ENCODE measurements at places on chromosomes 6 and 20.

DNA sequence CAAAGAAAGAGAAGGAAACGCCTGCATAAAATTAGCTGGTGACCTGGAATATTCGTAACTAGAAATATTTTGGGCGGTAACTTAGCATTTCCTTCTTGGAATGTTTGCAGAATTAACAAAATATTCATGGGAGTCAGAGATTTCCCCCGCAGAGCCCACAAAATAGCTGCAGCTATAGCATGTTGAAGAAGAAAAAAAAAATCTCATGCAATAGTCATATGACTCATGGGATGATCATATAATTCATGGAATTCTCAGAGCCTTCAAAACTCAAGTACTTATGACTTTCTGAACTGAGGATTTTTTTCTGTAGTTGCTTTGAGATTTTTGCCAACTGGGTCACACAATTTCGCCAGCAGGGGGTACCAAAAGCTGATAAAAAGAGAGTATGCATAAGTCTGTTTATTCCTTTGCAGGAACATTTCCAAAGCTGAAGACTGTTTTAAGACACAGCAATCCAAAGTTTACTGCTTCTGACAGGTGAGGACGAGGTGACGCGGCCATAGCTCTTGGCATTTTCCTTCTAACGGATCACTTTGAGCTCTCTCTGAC is 586.0 kb upstream of the CHD6 start:
- no peak overlapping the region for H3K4me3 ChIP-seq
- H3K4me1 ChIP-seq = no peaks in the 10 kb centered on the region
- no peak overlapping the region for H3K27ac ChIP-seq
- no peaks in the 10 kb centered on the region for H3K27me3 ChIP-seq
- H3K36me3 ChIP-seq = no peaks in the 10 kb centered on the region

DNA sequence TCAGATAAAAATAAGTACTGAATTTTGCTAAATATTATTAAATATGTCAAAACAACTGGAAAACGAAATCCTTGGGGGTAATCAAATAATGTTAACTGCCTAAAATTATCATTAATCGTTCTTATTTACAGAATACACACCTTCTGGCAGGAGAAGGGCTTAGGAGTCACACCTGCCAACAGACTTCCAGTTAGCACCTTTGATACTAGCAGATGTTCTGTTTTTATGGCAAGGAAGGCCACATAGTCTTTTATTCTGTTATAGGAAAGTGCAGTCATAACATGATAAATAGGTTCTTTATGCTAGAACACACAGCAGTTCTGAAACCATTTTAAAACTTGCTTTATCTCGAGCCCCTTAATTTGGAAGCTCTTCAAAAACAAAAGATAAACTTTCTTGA is 464.1 kb downstream of the UTRN start:
- DNase-seq = no peak
- no peaks in the 10 kb centered on the region for H3K27me3 ChIP-seq
- H3K36me3 ChIP-seq = peaks cover 50% of the 10 kb centered on the region
- H3K4me3 ChIP-seq = no peak overlapping the region
- H3K4me1 ChIP-seq = no peaks in the 10 kb centered on the region
- no peak overlapping the region for H3K27ac ChIP-seq

DNA sequence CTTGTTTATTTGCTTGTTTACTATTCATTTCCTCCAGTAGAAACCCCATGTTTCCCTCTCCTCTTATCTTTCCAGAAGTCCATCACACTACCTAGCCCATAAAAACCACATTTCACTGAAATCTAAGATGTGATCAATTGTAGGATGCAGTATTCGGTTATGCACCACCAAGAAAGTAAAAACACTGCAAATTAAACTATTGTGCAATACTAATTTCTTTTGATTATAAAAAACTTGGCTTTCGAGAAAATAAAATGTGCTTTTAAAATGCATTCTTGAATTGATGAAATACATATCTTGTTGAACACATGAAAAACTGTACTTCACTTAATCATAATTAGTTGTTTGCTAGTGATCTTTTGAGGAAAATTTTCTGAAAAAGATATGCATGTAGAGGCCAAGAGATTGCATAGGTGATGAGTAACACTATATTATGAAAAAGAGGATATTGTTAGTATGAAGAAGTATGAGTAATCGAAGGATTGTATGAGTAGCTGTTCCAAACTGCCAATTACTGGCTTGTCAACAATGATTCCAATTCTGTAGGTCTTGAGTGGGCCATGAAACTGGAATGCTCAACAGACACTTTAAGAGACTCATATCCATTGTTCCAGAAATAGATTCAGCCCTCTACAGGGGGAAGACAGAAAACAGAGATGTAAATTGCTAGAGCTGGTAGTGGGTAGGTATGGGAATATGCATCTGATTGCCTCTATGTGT is 79.7 kb downstream of the RNF217 start:
- no peak for DNase-seq
- no peaks in the 10 kb centered on the region for H3K4me1 ChIP-seq
- H3K27me3 ChIP-seq = no peaks in the 10 kb centered on the region
- peaks cover 4% of the 10 kb centered on the region for H3K36me3 ChIP-seq
- H3K4me3 ChIP-seq = no peak overlapping the region
- no peak overlapping the region for H3K27ac ChIP-seq

- no peaks in the 10 kb centered on the region for H3K4me1 ChIP-seq
- no peak for DNase-seq
- H3K36me3 ChIP-seq = no peaks in the 10 kb centered on the region
- H3K4me3 ChIP-seq = no peak overlapping the region
- no peaks in the 10 kb centered on the region for H3K27me3 ChIP-seq
- no peak overlapping the region for H3K27ac ChIP-seq
These were observed 61.4 kb downstream of the IL22RA2 start for GRCh38 chr6:137112067-137112355.

GRCh38 chr6:3039384-3039783 is 28.9 kb upstream of the RIPK1 start:
- peaks cover 9% of the 10 kb centered on the region for H3K4me1 ChIP-seq
- H3K27me3 ChIP-seq = no peaks in the 10 kb centered on the region
- no peaks in the 10 kb centered on the region for H3K36me3 ChIP-seq
- no peak overlapping the region for H3K27ac ChIP-seq
- no peak overlapping the region for H3K4me3 ChIP-seq
- no peak for DNase-seq

DNA sequence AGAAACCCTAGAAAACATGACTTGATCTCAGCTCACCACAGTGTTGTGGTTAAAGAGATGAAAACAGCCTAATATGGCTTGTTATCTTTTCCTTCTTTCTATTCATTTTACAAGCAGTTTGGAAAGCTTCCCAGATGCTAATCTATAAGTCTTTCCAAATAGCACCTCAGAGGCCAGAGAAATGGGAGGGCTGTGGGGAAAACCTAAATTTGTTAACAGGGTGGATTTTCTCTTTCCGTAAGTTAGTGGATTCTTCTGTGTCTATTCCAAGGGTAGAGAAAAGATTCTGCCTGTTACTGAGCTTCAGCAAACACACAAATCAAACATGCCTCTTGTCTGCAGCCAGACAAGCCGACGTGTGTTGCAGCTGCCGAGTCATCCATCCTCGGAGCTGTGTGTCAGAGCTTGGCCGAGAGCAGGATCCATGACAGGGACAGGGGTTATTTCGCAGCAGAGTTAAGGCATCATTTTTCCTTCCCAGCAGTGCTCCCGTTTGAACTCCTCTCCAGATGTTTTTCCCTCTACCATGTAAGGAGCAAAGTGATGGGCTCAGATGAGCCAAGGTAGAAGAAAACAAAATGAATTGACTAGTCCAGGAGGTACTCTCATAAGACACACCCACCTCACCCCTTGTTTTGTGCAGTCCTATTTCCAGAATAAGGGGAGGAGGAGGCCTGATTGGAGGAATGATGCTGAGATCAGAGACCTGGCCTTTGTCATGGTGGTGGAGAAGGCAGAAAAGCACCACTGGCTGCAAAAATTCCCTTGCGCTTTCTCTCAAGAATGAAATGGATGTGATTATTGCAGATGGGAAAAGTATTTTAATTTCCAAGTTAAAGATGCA is 560.0 kb downstream of the C6orf118 start:
- no peak for DNase-seq
- no peak overlapping the region for H3K27ac ChIP-seq
- H3K27me3 ChIP-seq = no peaks in the 10 kb centered on the region
- H3K36me3 ChIP-seq = no peaks in the 10 kb centered on the region
- H3K4me1 ChIP-seq = no peaks in the 10 kb centered on the region

DNA sequence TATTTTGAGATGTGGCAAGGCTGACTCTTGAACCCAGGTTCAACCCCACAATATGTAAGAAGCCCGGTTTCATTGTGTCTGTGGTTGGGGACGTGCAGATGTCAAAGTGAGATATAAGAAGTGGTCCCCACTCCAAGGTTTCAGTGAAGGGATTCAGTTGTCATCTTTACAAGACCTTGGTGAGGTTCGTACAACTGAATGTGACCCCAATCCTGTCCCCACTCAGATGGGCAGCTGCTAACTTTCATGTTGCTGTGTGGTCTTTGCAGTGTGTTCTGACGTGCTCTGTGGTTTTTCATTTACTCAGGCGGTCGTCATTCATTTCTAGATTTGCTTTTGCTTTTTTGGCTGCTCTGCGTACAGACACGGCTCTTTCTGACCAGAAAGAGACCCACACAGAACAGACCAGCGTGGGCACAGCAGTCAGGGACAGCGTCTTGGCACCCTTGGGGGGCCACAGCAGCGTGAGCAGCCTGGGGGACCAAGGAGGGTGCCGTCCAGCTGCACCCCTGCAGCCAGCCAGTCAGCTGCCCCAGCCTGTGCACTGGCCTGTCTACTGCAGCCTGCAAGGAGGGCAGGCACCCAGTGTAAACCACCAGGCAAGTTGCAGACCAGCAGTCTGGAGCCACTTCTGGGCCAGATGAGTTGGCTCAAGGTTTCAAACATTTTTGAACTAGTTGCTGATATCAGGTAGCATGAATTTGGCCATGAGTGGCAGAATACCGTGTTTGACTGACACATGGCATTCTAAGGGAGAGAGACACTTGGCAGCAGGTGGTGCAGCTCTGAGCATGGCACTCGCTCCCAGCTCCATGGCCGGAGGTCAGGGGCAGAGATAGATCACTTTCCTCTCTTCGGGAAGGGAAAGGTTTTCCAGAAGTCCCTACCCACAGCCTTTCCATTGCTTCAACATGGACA is 49.4 kb upstream of the IRF4 start:
- H3K4me3 ChIP-seq = no peak overlapping the region
- H3K27ac ChIP-seq = no peak overlapping the region

DNA sequence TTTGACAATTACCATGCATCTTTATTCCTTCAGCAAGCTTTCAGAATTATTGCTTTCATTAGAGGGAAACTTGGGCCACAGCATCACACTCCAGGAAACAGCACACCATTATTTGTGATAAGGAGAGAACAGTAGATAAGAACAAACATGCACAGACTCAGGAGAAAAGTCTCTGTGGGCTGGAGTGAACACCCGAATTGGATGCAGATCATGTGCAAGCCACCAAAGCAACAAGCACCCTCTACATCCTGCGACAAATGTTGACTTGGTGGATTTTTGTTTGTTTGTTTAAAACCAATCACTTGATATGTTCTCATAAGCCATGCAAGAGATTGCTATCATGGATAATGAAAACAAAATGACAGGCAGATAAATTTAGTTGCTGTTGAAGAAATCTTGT is 67.7 kb upstream of the ZFP64 start:
- no peak overlapping the region for H3K27ac ChIP-seq
- no peaks in the 10 kb centered on the region for H3K4me1 ChIP-seq
- no peak for DNase-seq
- H3K4me3 ChIP-seq = no peak overlapping the region
- H3K27me3 ChIP-seq = no peaks in the 10 kb centered on the region
- H3K36me3 ChIP-seq = no peaks in the 10 kb centered on the region

- H3K4me3 ChIP-seq = no peak overlapping the region
- H3K36me3 ChIP-seq = no peaks in the 10 kb centered on the region
- H3K27ac ChIP-seq = no peak overlapping the region
- H3K4me1 ChIP-seq = no peaks in the 10 kb centered on the region
- no peaks in the 10 kb centered on the region for H3K27me3 ChIP-seq
These were observed 18.7 kb downstream of the CNKSR3 start for GRCh38 chr6:154491567-154492470.

GRCh38 chr6:3317741-3318211 is 59.0 kb downstream of the PSMG4 start:
- DNase-seq = no peak
- no peak overlapping the region for H3K4me3 ChIP-seq
- H3K36me3 ChIP-seq = no peaks in the 10 kb centered on the region
- no peak overlapping the region for H3K27ac ChIP-seq
- no peaks in the 10 kb centered on the region for H3K27me3 ChIP-seq

DNA sequence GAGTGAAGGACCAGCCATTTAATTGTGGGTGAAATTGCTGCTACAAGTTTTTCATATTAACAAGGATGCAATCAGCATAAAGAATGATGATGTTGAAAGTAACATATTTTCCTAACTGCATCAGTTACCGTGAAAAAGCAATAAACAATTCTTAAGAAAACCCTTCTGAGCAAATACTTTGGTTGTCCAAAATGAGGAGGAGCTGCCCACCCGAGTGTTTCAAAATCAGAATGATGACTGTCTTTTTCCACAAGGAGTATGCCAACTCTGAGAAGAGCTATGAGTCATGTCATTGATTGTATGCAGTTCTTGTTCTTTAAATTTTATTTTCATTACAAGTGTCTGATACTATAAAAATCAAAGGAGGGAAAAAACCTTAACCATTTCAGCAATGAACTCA is 470.5 kb downstream of the COL12A1 start:
- no peak overlapping the region for H3K27ac ChIP-seq
- no peak overlapping the region for H3K4me3 ChIP-seq
- H3K27me3 ChIP-seq = no peaks in the 10 kb centered on the region
- no peaks in the 10 kb centered on the region for H3K36me3 ChIP-seq
- no peaks in the 10 kb centered on the region for H3K4me1 ChIP-seq

DNA sequence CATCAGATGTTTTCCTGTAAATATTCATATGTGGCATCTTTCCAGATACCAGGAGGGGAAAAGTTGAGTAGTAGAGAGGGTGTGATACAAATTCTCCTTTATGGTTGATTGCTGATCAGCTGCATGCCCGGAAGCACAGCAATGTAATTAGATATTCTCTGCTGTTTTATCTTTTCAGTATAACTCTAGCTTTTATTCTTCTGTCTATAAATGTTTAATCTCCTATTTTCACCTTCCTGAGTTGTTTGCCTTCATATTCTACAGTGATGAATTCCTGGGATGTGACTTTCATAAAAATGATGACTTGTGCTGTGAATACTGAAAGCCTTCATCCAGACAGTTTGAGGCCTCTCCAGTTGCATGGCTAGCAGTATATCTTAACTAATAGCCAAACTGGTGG is 53.7 kb downstream of the SH3BGRL2 start:
- H3K4me3 ChIP-seq = no peak overlapping the region
- peaks cover 27% of the 10 kb centered on the region for H3K4me1 ChIP-seq
- H3K27ac ChIP-seq = no peak overlapping the region
- no peaks in the 10 kb centered on the region for H3K36me3 ChIP-seq
- no peaks in the 10 kb centered on the region for H3K27me3 ChIP-seq
- DNase-seq = no peak
